ENCODE measurements at places on chromosomes 4 and X.

GRCh38 chr4:47668810-47669408, 169.0 kb downstream of the CORIN start:
- DNase-seq, result peak; percentile 1

- DNase-seq, result no peak
Observed at GRCh38 chrX:154317391-154317995, 21.9 kb downstream of the TKTL1 start.

DNA sequence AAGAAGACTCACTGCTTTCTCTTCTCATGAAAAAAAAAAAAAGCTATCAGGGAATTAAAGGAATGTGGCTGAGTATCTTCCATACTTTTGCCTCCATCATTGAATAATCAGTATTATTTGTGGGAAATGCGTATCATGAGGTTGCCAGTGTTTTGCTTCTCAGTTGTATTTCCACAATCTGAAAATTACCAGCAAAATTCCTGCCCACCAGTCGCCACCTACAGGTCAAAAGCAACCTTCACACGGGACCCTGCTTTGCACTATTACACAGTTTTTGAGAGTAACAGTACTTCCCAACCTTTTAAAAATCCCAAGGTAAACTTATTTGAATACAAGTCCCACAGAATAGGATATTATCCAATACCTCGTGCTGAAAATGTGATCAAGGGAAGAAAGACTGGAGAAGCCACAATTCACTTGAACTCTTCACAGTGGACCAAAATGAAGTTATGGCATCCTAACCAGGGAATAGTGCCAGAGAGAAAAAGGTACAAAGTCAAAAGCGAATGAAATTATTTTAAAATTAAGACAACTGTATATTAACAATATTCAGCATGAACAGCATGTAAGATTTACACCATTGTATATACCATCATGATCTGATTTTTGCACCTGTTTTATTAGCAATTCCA, 30.4 kb downstream of the PGRMC1 start:
- no peak for DNase-seq

GRCh38 chr4:53914313-53915016, 149.9 kb downstream of the CHIC2 start:
- DNase-seq, result no peak

DNA sequence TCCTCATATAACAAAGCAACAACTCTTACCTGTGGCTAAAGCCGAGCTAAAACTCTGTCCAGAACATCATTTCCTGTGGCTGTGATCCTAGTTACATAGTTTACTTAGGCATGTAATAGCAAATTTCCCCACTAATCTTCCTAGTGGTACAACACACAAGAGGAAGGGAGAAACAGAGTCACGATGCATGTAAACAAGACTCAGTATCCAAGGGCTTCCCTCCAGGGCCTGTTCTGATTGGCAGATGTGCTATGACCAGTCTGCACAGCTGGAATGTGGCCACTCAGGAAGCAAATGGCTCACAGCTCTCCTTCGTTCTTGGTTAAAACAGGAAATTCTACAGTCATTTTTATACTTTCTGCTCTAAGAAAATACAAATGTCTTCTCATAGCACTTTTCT, 49.2 kb upstream of the PRSS48 start:
- no peak for DNase-seq

- no peak for DNase-seq
Observed at GRCh38 chr4:82761229-82761628, 37.4 kb downstream of the SCD5 start.

GRCh38 chr4:141575884-141576283, 60.5 kb upstream of the IL15 start:
- no peak for DNase-seq

DNA sequence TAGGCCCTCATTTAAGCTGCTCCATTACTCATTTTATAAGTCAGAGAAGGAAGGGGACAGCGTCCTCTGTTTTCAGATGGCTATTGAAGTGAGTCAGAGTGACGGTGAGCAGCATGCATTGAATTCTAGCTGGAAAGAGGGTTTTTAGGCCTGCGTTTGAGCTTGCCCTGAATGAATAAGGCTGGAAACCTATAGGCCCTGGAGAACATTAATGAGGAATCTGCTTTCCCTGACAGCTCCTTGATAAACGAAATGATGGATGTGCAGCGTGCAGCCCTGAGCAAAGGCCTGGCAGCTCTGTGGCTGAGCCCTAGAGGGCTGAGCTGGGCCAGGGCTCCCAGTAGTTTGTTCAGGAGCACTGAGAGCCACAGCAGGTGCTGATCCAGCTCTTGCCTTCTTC, 33.4 kb downstream of the TBL1X start:
- no peak for DNase-seq

DNA sequence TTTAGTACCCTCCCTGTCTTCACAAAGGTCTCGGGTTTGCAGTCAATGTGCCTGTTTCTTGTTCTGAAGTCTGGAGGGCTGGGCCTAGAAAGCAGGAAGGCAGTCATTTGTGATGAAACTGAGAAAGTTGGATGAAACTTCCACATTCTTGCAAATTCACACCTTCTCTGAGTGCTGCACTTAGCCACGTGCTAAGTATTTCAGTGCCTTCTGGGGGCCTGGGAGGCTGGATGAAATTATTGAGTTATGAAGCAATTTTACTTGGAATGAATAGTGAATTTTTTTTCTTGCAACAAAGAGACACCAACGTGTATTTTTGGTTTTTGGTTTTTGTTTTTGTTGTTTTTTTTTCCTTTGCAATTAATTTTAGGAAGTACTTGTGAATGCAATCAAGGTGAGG, 71.2 kb downstream of the MSX1 start:
- no peak for DNase-seq

DNA sequence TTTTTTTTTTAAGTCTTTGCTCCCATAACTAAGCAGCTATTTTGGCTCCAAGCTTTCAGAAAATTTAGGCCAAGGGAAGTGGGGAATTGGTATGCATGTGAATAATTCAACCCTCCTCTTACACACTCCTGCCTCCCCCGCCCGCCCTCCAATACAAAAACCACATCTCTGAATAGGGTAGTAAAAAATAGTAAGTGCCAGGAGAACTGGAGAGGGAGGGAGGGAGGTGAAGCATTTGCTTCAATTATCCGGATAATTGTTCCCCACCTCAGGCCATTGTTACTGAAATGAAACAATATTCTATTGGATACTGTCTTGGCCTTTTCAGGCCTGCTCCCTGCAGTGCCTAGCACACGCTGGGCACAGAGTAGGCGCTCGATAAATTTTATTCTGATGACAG, 5.5 kb upstream of the GSX2 start:
- DNase-seq, result no peak

Data from activated CD4-positive, alpha-beta T cell treated with anti-CD3 and anti-CD28 coated beads, Interleukin-2, amount 50 U/mL, for 1 hour (primary cell).